ENCODE measurements at places on chromosomes 7 and 10. TPM values are rescaled to one million over a fixed set of nuclear protein-coding genes. Genes with fewer than 3 reads are reported as not detected.

DNA sequence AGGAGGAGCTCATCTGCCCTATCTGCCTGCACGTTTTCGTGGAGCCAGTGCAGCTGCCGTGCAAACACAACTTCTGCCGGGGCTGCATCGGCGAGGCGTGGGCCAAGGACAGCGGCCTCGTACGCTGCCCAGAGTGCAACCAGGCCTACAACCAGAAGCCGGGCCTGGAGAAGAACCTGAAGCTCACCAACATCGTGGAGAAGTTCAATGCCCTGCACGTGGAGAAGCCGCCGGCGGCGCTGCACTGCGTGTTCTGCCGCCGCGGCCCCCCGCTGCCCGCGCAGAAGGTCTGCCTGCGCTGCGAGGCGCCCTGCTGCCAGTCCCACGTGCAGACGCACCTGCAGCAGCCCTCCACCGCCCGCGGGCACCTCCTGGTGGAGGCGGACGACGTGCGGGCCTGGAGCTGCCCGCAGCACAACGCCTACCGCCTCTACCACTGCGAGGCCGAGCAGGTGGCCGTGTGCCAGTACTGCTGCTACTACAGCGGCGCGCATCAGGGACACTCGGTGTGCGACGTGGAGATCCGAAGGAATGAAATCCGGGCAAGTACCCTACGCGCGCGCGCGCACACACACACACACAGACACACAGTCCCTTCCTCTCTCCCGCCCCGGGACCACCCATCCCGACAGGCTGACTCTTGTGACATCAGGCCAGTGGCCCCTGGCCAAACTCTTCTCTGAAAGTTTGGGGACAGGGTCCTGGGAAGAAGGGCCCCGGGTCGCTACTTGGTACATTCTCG lies 538 bp downstream of the TRIM8 start:
- DNase-seq, result peak; percentile 89

Gene GPR26
- total RNA-seq, result not detected

DNA sequence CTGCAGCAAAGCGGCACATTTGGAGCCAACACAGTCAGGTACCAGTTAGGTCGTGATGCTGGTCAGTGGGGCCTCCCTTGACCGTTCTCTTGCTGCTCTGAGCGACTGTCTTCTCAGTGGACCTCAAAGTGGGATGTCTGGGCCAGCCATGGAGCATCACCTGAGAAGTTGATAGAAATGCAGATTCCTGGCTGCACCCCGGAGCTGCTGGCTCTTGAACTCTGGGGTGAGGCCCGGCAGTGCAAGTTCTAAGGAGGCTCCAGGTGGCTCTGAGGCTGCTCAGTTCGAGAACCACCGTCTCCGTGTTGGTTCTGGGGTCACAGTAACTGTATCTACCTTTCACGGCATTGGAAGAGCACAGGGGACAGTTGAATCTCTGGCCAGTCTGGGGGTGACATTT lies 147.5 kb downstream of the WDR37 start:
- H3K27me3 ChIP-seq, result peaks cover 54% of the 10 kb centered on the region
- DNase-seq, result no peak
- H3K4me1 ChIP-seq, result no peaks in the 10 kb centered on the region
- no peak overlapping the region for H3K27ac ChIP-seq
- no peaks in the 10 kb centered on the region for H3K36me3 ChIP-seq

GRCh38 chr7:158595068-158595467 lies 7.4 kb upstream of the PTPRN2 start:
- DNase-seq, result peak; percentile 48
- H3K4me1 ChIP-seq, result no peaks in the 10 kb centered on the region
- H3K27me3 ChIP-seq, result no peaks in the 10 kb centered on the region
- H3K27ac ChIP-seq, result no peak overlapping the region
- H3K4me3 ChIP-seq, result no peak overlapping the region

- H3K4me1 ChIP-seq, result no peaks in the 10 kb centered on the region
- peaks cover 71% of the 10 kb centered on the region for H3K27me3 ChIP-seq
- no peak overlapping the region for H3K27ac ChIP-seq
- H3K4me3 ChIP-seq, result no peak overlapping the region
Measured at GRCh38 chr10:117638200-117638599, 95.7 kb downstream of the EMX2 start.

GRCh38 chr10:90819911-90820310 lies 37.9 kb downstream of the HTR7 start:
- no peak overlapping the region for H3K4me3 ChIP-seq
- H3K27ac ChIP-seq, result no peak overlapping the region
- H3K4me1 ChIP-seq, result no peaks in the 10 kb centered on the region
- peaks cover 32% of the 10 kb centered on the region for H3K27me3 ChIP-seq

DNA sequence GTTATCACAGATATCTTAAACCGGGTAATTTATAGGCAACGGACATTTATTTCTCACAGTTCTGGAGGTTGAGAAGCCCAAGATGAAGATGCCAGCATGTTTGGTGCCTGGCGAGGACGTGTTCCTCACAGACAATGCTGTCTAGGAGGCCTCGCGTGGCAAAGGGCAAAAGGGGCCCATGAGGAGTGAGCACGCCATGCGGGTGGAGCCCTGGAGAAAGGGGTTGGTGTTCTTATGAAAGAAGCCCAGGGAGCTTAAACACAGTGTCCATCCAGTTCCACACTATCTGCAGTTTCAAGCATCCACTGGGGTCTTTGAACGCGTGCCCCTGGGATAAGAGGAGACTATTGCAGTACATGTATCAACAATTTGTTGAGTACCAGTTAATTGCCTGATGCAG lies 51.4 kb downstream of the CXCL12 start:
- H3K36me3 ChIP-seq, result no peaks in the 10 kb centered on the region
- no peaks in the 10 kb centered on the region for H3K27me3 ChIP-seq
- no peak for DNase-seq

Gene TMEM196
- total RNA-seq, result not detected

GRCh38 chr10:96955794-96956193 lies 123.7 kb downstream of the LCOR start:
- no peak overlapping the region for H3K4me3 ChIP-seq
- no peaks in the 10 kb centered on the region for H3K36me3 ChIP-seq
- no peaks in the 10 kb centered on the region for H3K4me1 ChIP-seq
- no peaks in the 10 kb centered on the region for H3K27me3 ChIP-seq
- DNase-seq, result no peak

Gene SPDYE3
- not detected for total RNA-seq

Gene GRB10
- 0.41 TPM for total RNA-seq

GRCh38 chr7:89966067-89966664 lies 188.1 kb upstream of the STEAP1 start:
- no peak overlapping the region for H3K4me3 ChIP-seq
- peak; percentile 1 for DNase-seq
- H3K27ac ChIP-seq, result no peak overlapping the region
- no peaks in the 10 kb centered on the region for H3K4me1 ChIP-seq
- no peaks in the 10 kb centered on the region for H3K27me3 ChIP-seq

Gene FAM221A
- total RNA-seq, result 12.0 TPM

DNA sequence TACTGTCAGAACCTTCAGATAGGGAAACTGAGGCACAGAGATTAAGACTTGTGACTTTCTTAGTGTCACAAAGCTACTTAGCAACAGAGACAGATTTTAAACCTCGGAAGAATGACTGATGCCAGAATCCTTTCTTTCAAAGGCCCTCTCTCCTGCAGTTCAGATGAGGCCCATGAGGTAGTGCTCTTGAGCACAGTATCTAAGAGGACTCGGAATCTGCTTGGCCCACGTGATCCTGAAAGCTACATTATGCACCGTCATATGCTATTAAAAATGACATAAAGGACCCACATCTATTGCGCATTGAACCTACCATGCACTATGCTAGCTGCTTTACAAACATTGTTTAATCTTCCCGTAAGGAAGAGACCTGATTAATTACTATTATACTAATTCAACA lies 355.9 kb downstream of the SFMBT2 start:
- H3K4me1 ChIP-seq, result no peaks in the 10 kb centered on the region
- DNase-seq, result peak; percentile 47
- H3K27me3 ChIP-seq, result no peaks in the 10 kb centered on the region
- no peak overlapping the region for H3K27ac ChIP-seq

Data from A673 (cell line).